Activated CD4-positive, alpha-beta T cell treated with anti-CD3 and anti-CD28 coated beads, Interleukin-2, amount 50 U/mL, for 4 hours (primary cell): ENCODE measurements at places on chromosomes 7 and 10.
A peak's percentile ranks its signal among the peaks of the same experiment; 100 is the strongest.

DNA sequence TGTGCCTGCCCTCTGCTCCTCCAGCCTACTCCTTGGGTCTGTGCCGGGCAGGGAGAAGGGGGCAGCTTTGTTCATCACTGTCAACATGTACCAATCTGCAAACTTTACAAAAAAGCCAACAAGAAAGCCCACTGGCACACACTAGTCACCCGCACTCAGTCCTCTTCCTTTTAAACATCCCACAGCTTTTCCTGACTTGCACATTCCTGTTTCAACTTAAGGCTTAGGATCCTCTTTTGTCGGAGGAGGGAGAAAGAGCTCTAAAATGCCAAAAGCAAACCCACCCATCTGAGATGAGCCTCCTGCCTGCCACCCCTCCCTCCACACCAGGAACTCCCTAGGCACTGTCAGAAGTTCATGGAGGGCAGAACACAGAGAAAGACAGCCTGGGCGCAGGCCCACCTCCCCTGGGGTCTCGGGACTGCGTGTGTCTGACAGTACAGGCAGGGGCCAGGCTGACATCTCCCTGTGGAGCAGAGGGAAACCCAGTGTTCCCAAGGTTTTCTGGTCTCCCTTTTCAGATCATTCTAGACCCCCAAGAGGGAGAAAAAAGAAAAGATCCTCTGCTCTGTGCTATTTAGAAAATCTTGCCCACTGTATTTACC, 5.4 kb downstream of the PDIA4 start:
- no peak for DNase-seq

DNA sequence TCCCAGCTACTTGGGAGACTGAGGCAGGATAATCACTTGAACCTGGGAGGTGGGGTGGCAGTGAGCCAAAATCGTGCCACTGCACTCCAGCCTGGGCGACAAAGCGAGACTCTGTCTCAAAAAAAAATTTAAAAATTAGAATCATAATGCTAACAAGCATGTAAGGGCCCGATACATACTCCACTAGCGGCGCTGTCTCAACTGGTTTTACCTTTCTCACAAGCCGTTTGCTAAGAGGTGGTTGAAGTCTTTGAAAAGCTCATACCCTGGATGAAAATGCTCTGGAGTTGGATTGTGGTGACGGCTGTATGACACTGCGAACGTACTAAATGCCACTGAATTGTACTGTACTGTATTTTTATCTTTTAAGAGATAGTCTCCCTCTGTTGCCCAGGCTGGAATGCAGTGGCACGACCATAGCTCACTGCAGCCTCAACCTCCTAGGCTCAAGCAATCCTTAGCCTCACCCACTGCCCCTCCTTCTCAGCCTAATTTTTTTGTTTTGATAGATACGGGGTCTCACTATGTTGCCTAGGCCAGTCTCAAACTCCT, 29.9 kb downstream of the SPOCK2 start:
- DNase-seq, result no peak

GRCh38 chr7:130393841-130394411, 13.6 kb downstream of the CPA1 start:
- no peak for DNase-seq

GRCh38 chr10:122657729-122658128, 41.9 kb downstream of the C10orf120 start:
- no peak for DNase-seq

DNA sequence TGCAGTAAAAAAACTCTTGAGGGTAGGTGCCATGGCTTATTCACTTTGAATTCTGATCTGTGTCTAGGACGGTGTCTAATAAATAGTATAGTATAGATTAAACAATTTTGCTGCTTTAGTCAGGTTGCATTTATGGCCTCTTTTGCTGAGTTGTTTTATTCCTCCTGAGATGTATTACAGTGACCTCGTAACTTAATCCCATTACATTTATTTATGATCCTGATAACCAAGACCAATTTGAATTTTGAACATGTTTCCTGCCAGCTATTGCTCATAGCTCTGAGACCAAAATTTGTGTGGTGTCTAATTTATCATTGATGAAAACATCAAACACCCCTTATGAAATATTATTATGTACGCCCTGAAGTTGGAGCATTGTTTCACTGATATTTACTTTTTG, 381.9 kb upstream of the SEMA3C start:
- DNase-seq, result no peak

DNA sequence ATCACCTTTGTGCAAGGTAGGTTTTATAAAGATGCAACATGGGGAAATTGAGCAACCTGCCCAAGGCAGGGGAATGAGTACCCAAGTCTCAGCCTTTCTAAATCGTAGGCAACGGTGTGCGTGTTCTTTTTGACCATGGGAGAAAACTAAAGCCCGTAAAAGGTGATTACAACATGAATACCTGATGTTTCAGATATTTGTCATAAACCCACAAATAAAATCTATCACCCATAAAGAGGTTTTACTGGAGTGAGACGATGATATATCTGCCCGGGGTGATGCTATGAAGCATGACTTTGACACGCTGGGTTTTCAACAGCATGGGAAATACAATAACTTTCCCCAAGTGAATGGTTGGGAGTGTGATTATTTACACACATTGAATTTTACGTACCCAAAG, 406.3 kb upstream of the KLF6 start:
- DNase-seq, result no peak

- DNase-seq, result no peak
Observed at GRCh38 chr10:80070057-80070456, 8.4 kb upstream of the TMEM254 start.

- no peak for DNase-seq
Observed at GRCh38 chr7:17758008-17758407, 182.3 kb downstream of the SNX13 start.

- no peak for DNase-seq
Observed at GRCh38 chr10:85407088-85407487, 959.5 kb downstream of the GRID1 start.

DNA sequence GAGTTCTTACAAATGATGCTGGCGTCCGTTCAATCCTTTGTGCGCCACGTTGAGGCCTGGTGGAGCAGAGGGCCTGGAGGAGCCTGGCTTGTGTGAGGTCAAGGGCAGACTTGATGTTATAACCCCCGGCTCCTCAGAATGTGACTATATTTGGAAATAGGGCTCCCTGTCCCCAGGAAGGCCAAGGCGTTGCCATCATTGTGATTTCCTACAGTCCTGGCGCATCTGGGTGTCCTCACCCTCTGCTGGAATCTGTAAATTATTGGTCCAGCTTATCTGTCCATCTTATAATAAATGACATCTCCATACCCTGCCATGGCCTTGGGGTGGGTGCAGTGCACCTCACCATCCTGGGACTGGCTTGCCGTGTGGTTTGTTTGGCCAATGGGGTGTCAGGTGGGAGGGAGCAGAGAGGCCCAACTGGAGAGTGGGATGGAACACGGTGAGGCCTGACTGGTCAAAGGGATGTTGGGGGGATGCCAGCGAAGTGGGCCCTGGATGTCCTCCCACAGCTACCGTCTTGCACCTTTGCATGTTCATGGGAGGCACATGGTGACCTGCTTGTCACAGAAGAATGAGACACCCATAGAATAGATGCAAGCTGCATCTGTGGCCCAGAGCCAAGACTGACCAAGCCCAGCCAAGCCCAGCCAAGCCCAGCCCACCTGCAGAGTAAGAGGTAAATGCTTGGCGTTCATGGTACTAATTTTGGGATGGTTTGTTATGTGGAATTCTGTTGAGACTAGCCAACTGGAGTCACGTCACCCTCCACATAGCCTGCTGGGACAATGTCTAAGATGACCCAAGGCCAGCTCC, 11.1 kb upstream of the LRRC27 start:
- no peak for DNase-seq

DNA sequence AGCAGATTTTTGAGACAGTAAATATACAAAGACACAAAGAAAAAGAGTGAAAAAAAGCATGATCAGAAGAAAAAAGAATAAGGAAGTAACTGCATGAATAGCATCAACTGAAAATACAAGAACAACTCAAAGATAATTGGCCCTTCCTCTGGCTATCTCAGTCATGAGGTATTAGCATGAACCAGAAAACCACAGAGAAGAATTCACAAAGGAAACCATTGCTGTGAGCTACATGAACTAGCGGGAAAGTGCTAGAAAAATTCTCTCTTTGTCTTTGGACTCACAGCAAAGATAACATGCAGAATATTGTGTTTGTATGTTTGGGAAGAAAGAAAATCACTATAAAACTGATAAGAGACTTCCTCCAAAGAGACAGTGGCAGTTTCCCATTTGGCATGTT, 82.9 kb downstream of the SORCS1 start:
- no peak for DNase-seq

GRCh38 chr10:102765336-102765735, 21.6 kb downstream of the WBP1L start:
- DNase-seq, result no peak

- DNase-seq, result no peak
Observed at GRCh38 chr10:126099366-126099765, 203.0 kb downstream of the FANK1 start.

- DNase-seq, result no peak
Observed at GRCh38 chr7:22363756-22364422, 6.9 kb upstream of the RAPGEF5 start.

GRCh38 chr7:391411-391951, 101.5 kb downstream of the FOXL3 start:
- DNase-seq, result no peak

DNA sequence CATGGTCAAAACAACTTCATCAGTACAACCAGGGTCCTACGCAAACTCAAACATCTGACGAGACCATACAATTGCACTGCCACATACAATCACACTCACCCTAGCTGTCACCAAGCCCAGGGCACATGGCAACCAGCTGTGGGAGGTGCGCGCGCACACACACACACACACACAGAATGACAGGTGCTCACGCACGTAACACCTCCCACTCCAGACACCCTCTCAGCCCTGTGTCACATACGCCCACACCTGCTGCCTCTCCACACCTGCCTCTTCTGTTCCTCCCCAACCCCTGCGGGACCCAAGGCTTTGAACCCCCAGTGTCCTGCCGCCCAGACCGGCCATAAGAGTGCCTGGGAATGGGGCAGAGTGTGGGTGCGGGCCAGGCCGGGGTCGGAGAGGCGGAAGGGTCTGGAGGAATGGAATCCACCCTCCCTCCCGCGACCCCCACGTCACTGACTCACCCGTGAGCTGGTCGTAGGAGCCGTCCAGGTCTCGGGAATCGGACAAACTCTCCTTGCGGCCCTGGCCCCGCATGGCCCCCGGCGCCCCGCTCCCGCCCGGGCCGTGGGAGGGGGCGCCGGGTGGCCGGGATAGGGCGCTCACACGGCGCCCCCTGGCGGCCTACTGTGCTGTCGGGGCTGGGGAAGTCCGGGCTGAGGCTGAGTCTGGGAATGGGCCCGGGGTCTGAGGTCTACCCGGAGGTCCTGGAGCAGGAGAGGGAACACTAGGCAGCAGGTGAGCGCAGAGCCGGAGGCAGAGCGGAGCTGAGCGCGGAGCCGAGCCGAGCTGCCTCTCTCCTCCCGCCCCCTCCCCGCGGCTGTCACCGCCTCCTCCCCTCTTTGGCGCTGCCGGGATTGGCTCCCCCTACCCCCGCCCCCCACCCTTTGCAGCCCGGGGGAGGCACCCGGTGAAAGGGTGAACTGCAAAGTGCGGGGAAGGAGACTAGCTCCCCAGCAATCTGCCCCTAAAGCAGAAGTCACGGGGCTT, at the start of gene KCNIP2:
KCNIP2 (minus strand) TSS at position 769 of the 990 bp plus-strand sequence; CDS start at position 537, 232 bp downstream.
- DNase-seq, result peak; percentile 70
